ENCODE measurements at places on chromosomes 3 and 15. TPM values are rescaled to one million over a fixed set of nuclear protein-coding genes. Genes with fewer than 3 reads are reported as not detected.

- DNase-seq, result no peak
Observed at GRCh38 chr3:64351713-64352638, 126.7 kb upstream of the PRICKLE2 start.

DNA sequence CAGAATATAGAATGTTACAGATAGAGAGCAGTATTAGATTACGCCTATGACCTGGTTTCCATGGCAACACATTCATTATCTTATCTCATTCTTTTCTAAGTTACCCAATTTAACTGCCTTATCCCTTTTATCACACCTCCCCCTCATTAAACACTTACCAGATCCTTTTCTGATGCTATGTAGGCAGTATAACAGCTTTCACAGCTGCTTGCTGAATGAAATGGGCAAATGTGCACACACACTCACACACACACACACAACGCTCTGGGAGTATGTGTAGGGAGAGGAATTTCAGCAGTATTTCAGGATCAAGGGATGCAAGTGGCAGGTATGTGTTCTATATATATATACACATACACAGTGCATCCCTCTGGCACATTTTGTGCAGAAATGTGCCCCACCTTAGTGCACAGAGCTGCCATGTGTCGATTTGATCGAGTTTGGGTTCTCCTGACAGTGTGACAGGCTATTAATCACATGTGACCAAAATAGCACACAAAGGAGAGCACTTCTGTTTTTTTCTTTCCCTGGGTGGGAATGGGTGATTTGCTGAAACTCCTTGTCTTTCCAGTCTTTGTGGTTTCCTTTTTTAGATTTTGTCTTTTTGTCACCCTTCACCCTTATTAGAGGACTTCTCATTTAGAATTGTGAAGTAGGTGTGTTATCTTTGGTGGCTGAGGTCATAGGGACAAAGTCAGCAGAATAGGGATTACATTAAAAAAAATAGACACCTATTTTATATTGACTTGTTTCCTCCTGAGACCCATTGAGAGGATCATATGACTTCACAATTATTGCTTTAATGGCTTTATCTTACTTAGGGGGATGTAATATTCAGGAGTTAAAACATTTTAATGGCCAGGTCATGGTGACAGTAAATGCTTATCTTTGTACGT, 553.7 kb downstream of the PDCD6IP start:
- DNase-seq, result no peak

SOX14 gene
- total RNA-seq, result not detected

DNA sequence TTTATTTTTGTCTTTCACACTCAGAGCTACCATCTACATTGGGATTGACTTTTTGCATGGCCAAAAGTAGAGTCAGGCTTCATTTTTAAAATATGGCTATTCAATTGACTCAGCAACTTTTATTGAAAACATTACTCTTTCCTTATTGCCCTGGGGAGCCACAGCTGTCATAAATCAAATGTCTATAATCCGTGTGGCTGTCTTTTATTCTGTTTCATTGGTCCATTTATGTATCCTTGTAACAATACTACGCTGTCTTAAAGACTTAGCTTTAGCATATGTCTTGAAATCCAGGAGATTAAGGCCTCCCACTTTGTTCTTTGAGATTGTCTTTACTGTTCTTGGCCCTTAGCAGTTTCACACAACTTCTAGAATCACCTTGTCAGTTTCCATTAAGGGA, 55.2 kb downstream of the CEMIP start:
- DNase-seq, result no peak

FAM3D gene
- total RNA-seq, result not detected

- DNase-seq, result no peak
Observed at GRCh38 chr3:55059027-55059629, 131.3 kb upstream of the LRTM1 start.

C3orf85 gene
- not detected for total RNA-seq

THBS1 gene
- 1.6 TPM for total RNA-seq

RFX7 gene
- 31.4 TPM for total RNA-seq

DNA sequence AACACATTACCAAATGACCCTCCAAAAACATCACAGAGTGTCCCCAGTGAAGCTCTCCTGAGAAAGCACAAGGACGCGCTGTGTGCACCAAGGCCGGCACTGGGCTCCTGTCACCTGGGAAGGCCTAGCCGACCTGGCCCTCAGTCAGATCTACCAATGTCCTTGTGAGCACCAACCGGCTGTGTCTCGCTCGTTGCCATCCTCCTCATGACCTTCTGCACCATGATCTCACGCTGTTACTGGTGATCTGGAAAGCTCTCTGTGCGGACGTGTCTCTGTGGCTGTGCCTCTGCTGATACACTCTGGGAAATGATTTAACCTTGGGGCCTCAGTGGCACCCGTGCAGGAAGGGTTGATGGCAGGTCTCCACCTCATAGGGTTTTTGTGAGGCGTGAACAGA, 24.2 kb downstream of the ZXDC start:
- no peak for DNase-seq
